Heart right ventricle (tissue), 16 donors: ENCODE measurements at places on chromosomes 16 and 17. TPM values are rescaled to one million over a fixed set of nuclear protein-coding genes. Genes with fewer than 3 reads are reported as not detected.

Gene CFAP119
- polyA plus RNA-seq, result 1.9 TPM

Gene C16orf96
- 0.01 TPM for polyA plus RNA-seq

Gene SCPEP1
- 229 TPM for polyA plus RNA-seq

Gene CSF3
- polyA plus RNA-seq, result 0.32 TPM

Gene NOD2
- 0.73 TPM for polyA plus RNA-seq

Gene SLC38A8
- 30.8 TPM for polyA plus RNA-seq

Gene CAMTA2
- 74.3 TPM for polyA plus RNA-seq

Gene CYB561
- polyA plus RNA-seq, result 7.8 TPM

Gene TUBB3
- 10.6 TPM for polyA plus RNA-seq

Gene ZNF423
- 2.6 TPM for polyA plus RNA-seq

Gene SLX1A
- polyA plus RNA-seq, result 57.8 TPM

Gene RRAD
- polyA plus RNA-seq, result 176 TPM

Gene GPR142
- not detected for polyA plus RNA-seq

Gene EXOSC6
- polyA plus RNA-seq, result 10.2 TPM

Gene TTYH2
- 20.6 TPM for polyA plus RNA-seq

Gene KANSL1
- polyA plus RNA-seq, result 22.8 TPM

Gene PIMREG
- polyA plus RNA-seq, result 0.25 TPM

Gene TPSG1
- 0.06 TPM for polyA plus RNA-seq

Gene STAT3
- polyA plus RNA-seq, result 33.9 TPM

Gene PABPN1L
- polyA plus RNA-seq, result not detected

Gene HASPIN
- polyA plus RNA-seq, result not detected

Gene ASPA
- polyA plus RNA-seq, result 1.8 TPM

Gene TMEM101
- polyA plus RNA-seq, result 15.7 TPM

Gene CDH3
- polyA plus RNA-seq, result 0.06 TPM

Gene ABCC11
- polyA plus RNA-seq, result not detected

Gene NXPH3
- 5.9 TPM for polyA plus RNA-seq

Gene TNRC6C
- polyA plus RNA-seq, result 16.1 TPM

Gene KRT31
- 0.01 TPM for polyA plus RNA-seq

Gene KRTAP4-6
- polyA plus RNA-seq, result not detected

Gene SLC4A1
- 0.06 TPM for polyA plus RNA-seq

Gene HIGD1B
- polyA plus RNA-seq, result 24.3 TPM

Gene SLC52A1
- not detected for polyA plus RNA-seq

Gene FBXW10
- polyA plus RNA-seq, result 0.03 TPM

Gene INCA1
- polyA plus RNA-seq, result 7.8 TPM

Gene BHLHA9
- not detected for polyA plus RNA-seq

Gene CLEC18A
- 0.30 TPM for polyA plus RNA-seq

Gene BCL6B
- 9.5 TPM for polyA plus RNA-seq
